ENCODE measurements at places on chromosomes 13 and 19.

- no peak for DNase-seq
These were observed 7.1 kb upstream of the PSMC4 start for GRCh38 chr19:39963898-39964297.

GRCh38 chr13:99986741-99987140 lies 5.2 kb downstream of the ZIC2 start:
- DNase-seq, result no peak

- no peak for DNase-seq
These were observed 419 bp downstream of the MRPS31 start for GRCh38 chr13:40770609-40770933.

DNA sequence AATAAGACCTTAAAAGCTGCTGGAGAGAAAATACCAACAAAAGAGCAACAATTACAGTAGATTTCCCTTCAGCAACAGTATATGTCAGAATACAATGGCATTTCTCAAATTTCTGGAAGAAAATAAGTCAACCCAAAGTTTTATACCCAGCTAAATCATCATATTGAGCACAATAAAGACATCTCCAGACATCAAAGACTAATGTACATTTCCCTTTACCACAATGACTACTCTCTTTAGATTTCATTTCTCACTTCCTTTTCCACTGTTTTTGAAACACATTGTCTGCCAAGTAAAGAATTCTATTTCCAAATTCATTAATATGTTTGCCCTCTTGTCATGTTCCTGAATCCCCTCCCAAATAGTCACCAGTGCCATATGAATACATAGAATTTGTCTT lies 111.4 kb downstream of the POU4F1 start:
- no peak for DNase-seq

GRCh38 chr13:62932256-62932883 lies 1516.7 kb upstream of the PCDH20 start:
- DNase-seq, result no peak

DNA sequence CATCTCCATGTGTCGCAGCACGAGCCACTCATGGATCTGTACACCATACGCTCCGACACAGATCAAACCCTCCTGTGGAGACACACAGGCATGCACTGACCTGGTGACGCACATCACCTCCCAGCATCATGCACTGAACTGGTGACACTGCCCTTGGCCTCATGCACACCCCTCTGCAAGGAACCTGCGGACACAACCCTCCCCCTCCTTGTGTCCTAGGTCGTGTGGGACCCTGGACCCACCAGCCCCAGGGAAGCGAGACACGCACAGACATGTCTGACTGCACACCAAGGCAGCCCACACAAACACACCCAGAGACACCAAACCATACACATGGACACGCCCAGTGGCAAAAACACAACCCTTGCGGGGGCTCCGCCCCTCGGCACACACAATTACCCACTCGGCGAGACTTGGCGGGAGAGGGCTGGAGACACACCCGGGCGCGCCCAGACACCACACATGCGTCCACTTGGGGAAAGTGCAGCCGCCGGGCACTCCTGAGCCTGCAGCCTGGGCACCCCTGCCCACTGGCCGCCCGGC lies 2.0 kb upstream of the KCNN4 start:
- DNase-seq, result no peak

Measured in activated CD8-positive, alpha-beta memory T cell treated with anti-CD3 and anti-CD28 coated beads for 1 hour (primary cell).